Cortex of kidney (tissue), 1 donor: ENCODE measurements at places on chromosomes 13 and 19.

GRCh38 chr19:51065221-51065960 is 499 bp upstream of the KLK13 start:
- no peak for DNase-seq

DNA sequence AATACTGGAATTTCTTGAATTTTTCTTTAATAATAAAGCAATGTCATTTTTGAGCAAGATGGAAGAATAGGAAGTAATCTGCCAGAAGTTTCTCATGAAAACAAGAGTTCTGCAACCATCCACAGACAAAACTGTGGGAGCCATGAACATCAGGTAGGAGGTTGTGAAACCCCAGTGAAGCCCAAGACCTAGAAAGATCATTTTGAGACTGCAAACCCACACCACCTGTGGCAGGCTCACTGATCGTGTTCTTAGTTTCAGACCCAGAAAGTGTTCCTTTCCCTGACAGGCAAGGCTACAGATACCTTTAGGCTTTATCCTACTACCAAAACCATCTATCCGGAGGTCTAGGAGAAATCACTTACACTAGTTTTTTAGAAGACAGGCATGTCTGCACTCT is 2189.8 kb upstream of the PCDH20 start:
- no peak for DNase-seq

DNA sequence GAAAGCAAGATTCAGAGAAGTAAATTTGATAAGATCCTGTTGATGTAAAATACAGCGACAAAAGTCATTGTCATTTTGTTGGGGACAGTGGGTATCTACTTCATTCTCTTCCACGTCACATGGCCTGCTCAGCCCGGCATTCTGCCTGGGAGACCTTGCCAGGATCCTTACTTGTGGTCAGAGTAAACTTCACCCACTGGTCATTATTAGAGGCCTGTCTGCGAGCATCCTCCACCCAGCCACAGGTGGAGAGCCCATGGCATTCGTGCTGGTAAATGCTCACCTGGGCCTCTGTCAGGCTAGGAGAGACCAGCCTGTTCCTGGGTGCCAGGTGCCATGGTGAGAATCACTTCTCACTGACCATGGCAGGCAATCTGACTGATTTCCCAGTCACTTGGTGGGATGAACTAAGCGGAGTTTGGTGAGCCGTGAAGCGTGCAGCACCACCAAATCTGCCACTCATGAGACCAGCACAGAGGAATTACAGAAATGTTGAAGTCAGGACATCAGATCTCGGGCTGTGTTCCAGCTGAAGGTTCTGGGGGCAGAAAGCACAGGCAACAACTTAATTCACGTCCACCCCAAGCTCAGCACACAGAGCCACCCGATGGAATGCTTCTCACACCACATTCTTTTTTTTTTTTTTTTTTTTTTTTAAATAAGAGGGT is 107.0 kb downstream of the SIPA1L3 start:
- no peak for DNase-seq

GRCh38 chr13:95624020-95624419 is 20.5 kb downstream of the DZIP1 start:
- no peak for DNase-seq

- DNase-seq, result no peak
These were observed 8.9 kb downstream of the TSHZ3 start for GRCh38 chr19:31340042-31341025.

- no peak for DNase-seq
These were observed 31.8 kb upstream of the DPP9 start for GRCh38 chr19:4755459-4755858.

- no peak for DNase-seq
These were observed 926 bp upstream of the HNRNPUL1 start for GRCh38 chr19:41263042-41263849.

DNA sequence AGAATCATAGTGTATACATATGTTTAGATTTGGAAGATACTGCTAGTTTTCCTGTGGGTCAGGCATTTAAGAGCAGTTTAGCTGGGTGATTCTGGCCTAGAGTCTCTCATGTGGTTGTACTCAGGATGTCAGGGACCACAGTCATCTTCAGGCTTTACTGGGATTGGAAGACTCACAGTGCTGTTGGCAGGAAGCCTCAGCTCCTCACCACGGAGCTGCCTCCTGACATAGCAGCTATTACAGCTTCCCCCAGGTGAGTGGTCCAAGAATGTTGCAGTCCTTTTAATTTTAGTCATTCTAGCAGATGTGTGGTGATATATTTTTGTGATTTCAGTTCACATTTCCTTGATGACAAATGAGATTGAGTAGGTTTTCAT is 16.9 kb upstream of the GPR18 start:
- DNase-seq, result no peak

DNA sequence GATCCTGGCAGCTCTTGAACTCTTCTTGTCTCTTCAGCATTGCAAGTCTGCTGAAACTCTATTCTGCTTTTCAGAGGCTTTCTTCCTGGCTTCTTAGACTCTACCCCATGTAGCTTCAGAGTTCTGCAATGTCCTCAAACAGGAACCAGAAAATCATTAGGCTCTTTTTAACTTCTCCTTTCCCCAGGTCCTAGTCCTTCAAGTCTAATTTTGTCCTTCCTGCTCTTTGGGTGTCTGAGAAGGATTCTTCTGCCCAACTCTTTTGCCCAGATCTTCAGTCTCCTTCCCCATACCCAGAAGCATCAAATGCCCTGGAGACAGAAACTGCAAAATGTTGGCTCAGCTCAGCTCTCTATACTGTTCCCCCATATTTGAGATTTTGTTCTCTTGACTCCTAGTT is 50.0 kb upstream of the CALM3 start:
- DNase-seq, result no peak

DNA sequence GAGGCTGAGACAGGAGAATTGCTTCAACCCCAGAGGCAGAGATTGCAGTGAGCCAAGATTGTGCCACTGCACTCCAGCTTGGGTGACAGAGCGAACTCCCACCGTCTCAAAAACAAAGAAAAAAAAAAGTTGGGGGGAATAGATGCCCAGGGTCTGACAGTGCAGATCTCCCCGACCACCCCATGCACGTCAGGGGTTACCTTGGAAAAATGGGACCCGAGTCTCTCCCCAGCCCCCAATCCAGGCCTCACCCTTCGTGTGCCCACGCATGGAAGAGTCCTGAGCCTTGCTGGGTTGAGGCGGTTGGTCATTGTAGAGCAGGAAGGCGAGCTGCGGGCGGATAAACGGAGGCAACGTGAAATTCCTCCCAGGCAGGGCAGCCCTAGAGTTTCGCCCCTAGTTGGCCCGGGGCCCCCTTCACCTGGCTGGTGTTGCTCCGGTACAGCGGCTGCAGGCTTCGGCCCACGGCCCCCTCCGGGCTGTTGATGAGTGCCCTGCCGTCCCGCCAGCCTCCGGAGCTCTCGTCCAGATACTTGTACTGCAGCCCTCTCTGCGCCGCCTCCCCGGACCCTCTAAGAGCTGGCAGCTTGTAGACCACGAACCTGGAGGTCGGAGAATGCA is 588 bp downstream of the DNASE2 start:
- DNase-seq, result no peak

GRCh38 chr13:37736045-37736444 is 133.5 kb downstream of the TRPC4 start:
- DNase-seq, result no peak

- no peak for DNase-seq
These were observed 821 bp upstream of the LILRB4 start for GRCh38 chr19:54661846-54662481.

- DNase-seq, result no peak
These were observed 498.6 kb downstream of the KCTD12 start for GRCh38 chr13:76387566-76387965.

GRCh38 chr19:2043961-2044708 is 6.9 kb downstream of the MKNK2 start:
- no peak for DNase-seq

DNA sequence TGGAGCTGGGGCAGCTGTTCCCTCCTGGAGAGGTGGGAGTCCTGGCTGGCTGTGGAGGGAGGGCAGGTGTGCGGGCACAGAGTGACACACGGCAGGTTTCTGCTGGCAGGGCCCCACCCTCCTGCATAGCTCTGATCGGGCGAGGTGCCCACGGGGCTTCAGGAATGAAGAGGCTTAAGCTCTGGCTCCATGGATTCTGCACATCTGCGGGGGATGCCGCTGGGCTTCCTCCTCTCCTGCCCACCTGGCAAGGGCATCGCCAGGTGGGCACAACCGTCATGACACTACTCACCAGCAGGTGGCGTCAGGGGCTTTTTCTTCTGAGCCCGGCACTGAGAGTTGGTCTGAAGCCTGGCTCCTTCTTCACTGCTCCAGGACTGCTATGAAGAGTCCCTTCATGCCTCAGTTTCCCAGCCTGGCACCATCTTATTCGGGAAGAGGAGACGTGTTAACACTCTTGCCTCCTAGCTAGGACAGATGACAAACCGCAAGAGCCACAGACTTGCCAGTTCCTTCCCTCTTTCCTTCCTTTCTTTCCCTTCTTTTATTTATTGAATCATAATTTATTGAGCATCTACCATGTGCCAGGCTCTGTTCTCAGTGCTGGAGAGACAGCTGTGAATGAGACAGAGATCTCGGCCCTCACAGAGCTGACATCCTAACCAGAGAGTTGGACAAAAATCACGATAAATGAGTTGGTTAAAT is 15.2 kb upstream of the PAK4 start:
- DNase-seq, result no peak

- DNase-seq, result no peak
These were observed 15.2 kb upstream of the SHFL start for GRCh38 chr19:10070730-10071446.

DNA sequence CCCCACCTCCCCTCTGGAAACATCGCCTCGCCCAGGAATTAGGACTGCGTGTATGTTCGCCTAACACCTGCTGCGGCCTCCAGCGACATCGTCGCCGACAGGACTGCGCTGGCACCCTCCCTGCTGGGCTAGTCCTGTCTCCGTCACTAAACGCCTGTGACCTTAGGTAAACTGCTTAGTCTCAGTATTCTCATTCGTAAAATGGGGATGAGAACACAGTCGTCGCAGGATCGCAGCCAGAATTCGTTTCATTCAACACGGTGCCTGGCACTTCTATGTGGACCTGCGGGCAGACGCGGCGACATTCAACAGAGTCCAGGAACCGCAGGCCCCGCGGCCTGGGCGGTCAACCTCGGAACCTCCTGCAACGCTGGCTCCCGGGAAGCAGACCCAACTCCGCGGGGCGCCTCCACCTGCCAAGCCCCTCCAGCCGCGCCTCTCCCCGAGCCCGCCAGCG is 485 bp downstream of the CRYL1 start:
- no peak for DNase-seq

DNA sequence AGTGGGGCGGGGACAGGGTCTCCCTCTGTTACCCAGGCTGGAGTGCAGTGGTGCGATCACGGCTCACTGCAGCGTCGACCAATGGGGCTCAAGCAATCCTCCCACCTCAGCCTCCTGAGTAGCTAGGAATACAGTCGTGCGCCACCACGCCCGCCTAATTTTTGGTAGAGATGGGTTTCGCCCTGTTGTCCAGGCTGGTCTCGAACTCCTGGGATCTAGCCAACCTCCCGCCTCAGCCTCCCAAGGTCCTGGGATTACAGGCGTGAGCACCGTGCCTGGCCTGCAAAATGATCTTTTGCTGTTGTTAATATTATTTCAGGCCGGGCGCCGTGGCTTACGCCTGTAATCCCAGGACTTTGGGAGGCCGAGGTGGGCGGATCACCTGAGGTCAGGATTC is 621 bp upstream of the TGDS start:
- DNase-seq, result no peak

GRCh38 chr13:75391432-75392100 is 90.4 kb downstream of the TBC1D4 start:
- DNase-seq, result no peak

GRCh38 chr13:53778937-53779336 is 750.3 kb downstream of the OLFM4 start:
- DNase-seq, result no peak

DNA sequence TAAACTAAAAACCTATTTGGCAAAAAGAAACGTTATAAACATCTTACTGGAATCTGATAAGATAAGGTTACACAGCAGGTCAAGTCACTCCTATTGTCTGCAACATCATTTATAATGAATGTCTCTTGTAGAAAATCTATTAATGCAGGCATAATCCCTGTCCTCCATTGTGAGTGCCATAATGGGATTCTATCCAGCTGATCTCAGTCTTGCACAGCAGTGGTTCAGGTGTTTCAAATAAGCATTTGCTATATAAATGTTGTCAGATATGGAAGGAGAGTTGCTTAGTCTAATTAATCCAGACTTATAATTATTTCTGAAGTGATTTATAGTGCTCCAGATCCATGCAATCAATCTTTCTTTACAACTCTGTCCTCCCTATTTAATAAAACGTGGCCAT is 186.5 kb upstream of the ATXN8OS start:
- no peak for DNase-seq

- no peak for DNase-seq
These were observed 14.7 kb downstream of the HCN2 start for GRCh38 chr19:604355-604754.

- DNase-seq, result no peak
These were observed 216.3 kb downstream of the KATNAL1 start for GRCh38 chr13:30091035-30091434.
